ENCODE measurements at places on chromosomes 5 and 9.

DNA sequence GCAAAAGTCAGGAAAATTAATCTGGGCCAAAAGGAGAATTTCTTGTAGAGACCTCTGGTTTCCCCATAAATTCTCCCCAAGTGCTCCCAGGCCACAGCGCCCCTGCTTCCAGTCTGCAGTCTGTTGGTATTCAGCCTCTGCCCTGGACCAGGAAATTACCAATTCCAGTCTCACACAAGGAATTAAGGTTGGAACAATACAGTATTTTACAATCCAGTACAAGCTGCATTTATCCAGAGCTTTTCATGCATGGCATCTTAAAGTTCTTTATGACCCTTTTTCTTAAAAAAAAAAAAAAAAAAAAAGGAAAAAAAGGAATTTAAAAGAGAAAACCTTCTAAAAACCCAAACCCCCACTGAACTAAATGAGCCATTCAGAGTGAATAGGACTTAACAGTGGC lies 139.6 kb upstream of the RANBP3L start:
- no peak for DNase-seq

DNA sequence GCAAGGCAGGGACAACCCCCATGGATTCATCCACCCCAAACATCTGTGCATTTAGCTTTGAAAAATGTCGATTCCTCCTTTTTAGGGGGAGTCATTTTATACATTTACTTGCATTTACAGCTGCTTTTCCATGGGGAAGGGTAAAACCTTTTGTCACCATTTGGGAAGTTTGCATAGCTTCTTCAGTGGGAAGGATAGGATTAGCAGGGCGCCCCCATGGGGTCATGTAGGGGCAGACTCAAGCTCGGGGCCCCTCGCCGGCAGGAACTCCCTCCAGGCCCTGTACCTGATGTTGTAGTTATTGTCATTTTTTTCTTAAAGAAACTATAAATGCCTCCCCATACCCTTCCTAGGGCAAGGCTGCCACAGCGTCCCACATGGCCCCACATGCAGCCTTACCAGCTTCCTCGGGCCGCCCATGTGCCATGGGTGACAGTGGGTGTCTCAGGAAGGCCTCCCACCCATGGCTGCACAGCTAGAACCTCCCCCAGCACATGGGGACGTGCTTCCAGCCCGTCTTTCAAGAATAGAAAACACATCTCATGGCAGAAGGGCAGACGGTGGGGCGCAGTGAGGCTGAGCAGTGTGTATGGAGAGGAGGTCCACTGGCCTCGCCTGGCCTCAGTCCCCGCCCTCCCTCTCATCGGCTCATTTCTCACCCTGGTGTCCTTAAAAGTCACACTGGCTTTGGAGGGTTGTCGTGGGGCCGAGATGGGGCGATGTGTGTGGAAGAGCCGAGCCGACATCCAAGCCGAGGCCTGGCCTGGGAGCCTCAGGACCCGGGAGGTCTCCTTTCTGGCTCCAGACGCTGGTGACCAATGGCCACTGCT lies 76.1 kb upstream of the OTULINL start:
- DNase-seq: no peak

GRCh38 chr5:123297198-123297831 lies 125.9 kb downstream of the CEP120 start:
- DNase-seq: no peak

DNA sequence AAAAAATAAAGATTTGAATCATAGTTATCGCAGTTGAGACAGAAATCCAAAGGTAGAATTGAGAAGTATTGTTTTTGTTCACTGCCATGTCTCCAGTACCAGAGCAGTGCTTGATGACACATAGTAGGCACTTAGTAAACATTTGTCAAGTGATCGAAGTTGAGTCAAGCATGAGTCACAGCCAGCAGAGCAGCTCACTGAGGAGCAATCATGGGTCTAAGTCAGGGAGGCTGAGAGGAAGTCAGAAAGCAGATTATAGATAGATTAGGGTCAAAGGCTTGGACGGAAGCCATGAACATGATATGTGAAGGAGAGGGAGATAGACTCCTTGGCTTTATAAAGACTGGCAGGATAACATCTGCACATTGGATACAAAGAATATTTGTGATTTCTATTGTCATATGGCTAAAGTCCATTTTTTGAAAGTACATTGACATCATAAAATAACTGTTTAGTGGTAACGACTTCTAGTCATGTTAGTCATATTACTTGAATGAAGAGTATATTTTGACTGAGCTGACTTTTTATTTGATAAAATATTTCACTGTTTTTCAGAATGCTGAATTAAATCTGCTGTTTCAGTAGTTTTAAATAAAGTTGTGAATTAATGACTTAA lies 168.5 kb downstream of the RAB3C start:
- DNase-seq: no peak

DNA sequence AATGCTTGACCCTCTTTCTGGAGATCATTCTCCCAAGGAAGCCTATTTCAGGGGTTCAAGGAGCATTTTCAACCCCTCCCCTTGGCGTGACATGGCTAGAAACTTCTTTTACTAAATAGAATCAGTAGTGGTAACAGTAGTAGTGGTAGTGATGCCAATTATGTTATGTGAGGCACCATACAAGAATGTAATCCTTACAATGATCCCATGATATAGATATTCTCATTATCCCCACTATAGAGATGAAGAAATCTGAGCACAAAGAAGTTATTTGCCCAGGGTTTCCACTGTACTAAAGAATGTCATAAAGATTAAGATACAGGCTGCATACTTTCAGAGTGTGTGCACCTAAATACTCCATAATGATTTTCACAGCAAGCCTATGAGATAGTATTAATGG lies 155.4 kb upstream of the CLINT1 start:
- DNase-seq: no peak

GRCh38 chr5:159917994-159918393 lies 1.7 kb downstream of the ADRA1B start:
- no peak for DNase-seq

DNA sequence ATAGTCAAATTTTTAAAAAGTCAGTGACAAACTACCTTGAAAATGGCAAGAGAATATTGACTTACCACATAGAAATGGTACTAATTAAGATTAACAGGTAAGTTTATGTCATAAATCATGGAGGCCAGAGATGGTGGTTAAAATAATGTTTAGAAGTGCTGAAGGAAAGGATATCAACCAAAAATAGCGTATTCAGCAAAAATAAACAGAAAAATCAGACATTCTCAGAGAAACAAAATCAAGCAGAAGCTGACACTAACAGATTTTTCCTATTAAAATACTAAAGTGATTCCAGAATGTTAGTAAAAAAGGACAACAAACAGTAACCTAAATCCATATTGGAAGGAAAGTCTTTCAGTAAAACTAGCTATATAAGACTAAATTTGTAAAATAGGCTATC lies 959.9 kb upstream of the CDH10 start:
- DNase-seq: no peak

GRCh38 chr5:67163863-67164595 lies 32.6 kb downstream of the CD180 start:
- no peak for DNase-seq

GRCh38 chr5:126449751-126450271 lies 26.6 kb downstream of the GRAMD2B start:
- DNase-seq: no peak

GRCh38 chr9:68455451-68455850 lies 85.2 kb downstream of the TMEM252 start:
- DNase-seq: no peak

DNA sequence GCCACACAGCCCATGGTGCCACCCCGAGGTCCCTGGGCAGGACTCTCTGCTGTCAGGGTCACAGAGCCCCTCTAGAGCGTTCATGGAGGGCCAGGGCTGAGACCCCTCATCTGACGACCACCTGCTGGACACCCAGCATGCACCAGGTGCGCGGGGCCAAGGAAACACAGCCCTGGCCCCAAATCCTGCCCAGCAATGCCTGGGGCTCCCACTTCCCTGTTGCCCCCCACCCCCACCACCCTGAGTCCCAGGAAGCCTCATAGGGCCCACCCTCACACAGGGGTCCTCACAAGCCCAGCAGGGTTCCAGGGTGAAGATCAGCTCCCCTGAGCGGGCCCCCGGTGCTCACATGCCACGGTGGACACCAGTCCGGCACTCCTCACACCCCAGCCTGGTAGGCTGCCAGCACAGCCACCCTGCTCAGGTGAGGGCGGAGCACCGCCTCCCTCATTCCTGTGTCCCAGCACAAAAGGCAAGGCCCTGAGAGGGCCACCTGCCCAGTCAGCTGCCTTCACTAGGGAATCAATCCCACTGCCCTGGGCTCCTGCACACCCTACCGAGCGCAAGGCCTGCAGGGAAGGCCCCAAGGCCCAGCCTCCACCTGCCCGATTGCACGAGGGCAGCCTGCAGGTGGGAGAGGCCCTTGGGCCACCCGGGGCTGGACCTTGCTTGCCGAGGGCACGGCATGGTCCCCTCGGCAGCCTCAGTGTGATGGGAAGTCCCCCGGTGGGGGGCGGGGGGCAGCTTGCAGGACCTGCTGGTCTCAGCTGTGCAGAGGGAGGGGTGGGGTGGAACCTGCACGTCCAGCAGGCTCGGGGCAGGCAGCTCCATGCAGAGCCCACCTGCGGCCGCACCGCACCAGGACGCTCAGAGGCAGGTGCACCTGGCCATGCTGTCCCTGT lies 56.4 kb upstream of the UBAC1 start:
- DNase-seq: no peak

Measured in NCI-H1048 (cell line).